Thoracic aorta (tissue), 2 donors: ENCODE measurements at places on chromosomes 7 and 10.

DNA sequence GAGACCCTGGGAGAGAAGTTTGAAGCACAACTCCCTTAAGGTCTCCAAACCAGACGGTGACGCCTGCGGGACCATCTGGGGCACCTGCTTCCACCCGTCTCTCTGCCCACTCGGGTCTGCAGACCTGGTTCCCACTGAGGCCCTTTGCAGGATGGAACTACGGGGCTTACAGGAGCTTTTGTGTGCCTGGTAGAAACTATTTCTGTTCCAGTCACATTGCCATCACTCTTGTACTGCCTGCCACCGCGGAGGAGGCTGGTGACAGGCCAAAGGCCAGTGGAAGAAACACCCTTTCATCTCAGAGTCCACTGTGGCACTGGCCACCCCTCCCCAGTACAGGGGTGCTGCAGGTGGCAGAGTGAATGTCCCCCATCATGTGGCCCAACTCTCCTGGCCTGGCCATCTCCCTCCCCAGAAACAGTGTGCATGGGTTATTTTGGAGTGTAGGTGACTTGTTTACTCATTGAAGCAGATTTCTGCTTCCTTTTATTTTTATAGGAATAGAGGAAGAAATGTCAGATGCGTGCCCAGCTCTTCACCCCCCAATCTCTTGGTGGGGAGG, 10.8 kb downstream of the SERPINE1 start:
- no peak for DNase-seq

GRCh38 chr7:44065431-44066110, at the start of gene PGAM2:
Gene PGAM2 (minus strand): TSS chr7:44065567. CDS start chr7:44065529, 38 bp downstream.
- DNase-seq, result no peak

GRCh38 chr10:56351909-56352630, 9.0 kb downstream of the ZWINT start:
- DNase-seq, result no peak

- DNase-seq, result no peak
Measured at GRCh38 chr7:120467676-120468075, 194.7 kb downstream of the KCND2 start.

- DNase-seq, result no peak
Measured at GRCh38 chr7:142654398-142654797, 94.9 kb upstream of the PRSS1 start.

- no peak for DNase-seq
Measured at GRCh38 chr10:6009150-6009549, 31.8 kb upstream of the IL15RA start.

DNA sequence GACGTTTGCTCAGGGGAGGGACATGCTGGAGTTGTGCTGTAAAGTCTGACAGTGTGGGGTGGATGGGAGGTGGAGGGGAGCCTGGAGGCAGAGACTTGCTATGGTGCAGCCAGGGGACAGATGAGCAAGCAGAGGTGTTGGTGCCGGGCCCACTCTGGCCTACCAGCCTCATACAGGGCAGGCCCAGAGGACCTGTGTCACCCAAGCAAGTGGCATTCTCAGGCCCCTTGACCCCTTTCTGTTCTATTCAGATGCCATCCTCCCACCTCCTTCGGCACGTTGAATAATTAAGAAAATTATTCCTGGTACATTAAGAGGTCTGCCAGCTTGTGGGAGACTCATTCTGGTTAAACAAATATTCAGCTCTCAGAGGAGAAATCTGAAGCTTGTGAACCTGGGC, 8.5 kb downstream of the WDFY4 start:
- DNase-seq, result no peak

DNA sequence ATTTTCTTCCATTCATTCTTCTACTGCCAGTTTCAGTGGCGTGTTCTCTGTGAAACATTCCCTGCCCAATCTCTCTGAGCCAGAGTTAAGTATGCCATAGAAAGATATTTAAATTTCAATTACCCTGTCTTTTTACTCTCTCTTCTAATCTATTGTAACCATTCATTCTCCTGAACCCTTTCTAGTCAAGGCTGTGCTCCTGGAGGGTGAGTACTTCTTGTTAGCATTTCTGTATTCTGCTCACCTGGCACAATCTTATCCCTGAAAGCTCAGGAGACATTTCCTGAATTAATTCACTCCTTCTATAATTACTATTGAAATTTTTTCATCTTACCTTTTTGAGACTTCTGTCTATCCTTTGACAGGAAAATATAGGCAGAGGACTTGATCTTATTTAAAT, 271.7 kb downstream of the HGF start:
- DNase-seq, result no peak

- no peak for DNase-seq
Measured at GRCh38 chr10:126849646-126850045, 55.6 kb upstream of the DOCK1 start.

- DNase-seq, result no peak
Measured at GRCh38 chr7:138089080-138089901, 13.0 kb downstream of the AKR1D1 start.

DNA sequence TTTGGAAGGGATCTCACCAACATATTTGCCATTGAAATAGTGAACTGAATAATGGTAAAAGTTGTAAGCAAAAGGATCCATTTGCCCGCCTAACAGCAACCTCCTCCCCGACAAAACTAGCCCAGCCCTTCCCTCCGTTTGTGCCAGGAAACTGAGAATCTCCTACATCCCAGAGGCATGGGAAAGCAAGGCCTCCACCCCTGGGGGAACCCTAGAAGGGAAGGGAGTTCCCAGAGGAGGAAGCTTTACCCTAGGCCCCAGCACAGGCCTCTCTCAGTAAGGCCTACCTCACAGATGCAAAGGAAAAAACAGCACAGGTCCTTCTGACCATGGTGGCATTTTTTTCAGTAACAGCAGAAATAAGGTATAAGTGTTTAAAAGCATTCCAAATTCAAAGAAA, 229.7 kb downstream of the ELMO1 start:
- no peak for DNase-seq

- no peak for DNase-seq
Measured at GRCh38 chr7:81929386-81929785, 159.5 kb upstream of the HGF start.

- no peak for DNase-seq
Measured at GRCh38 chr10:112689327-112690072, 242.5 kb downstream of the VTI1A start.

GRCh38 chr10:35025916-35026315, 64.2 kb downstream of the CUL2 start:
- DNase-seq, result no peak

- DNase-seq, result no peak
Measured at GRCh38 chr10:4847561-4848355, 21.8 kb downstream of the AKR1E2 start.

- DNase-seq, result no peak
Measured at GRCh38 chr7:45292481-45292880, 134.9 kb downstream of the RAMP3 start.
